ENCODE measurements at places on chromosomes 6 and 20.

GRCh38 chr6:26216886-26217713, 129.9 kb downstream of the HFE start:
- peak; percentile 97 for DNase-seq

GRCh38 chr20:36036688-36037087, 68.3 kb downstream of the CNBD2 start:
- DNase-seq, result no peak

- DNase-seq, result no peak
These were observed 69.9 kb upstream of the BTBD3 start for GRCh38 chr20:11847827-11848226.

- DNase-seq, result peak; percentile 49
These were observed 100.7 kb downstream of the NOL4L start for GRCh38 chr20:32484225-32484957.

DNA sequence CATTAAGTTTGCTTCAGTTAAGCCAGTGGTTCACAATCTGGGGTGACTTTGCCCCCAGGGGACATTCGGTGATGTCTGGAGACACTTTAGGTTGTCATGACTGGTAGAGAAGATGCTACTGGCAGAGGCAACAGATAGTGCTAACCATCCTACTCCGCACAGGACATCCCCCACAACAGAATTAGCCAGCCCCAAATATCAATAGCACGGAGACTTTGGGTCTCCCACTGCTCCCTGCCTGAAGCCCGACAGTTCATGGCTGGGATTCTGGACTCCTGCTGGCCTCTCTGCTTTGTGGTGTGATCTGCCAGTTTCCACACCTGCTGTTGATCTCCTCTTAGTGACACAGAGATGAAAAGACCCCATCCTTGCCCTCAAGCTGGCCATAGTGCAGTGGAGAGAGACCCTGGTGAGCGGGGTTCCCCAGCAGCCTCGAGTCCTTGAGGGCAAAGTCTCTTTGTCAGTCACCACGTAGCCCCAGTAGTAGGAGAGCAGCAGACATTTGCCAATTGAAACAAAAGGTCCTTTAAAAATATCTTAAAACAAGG, 24.7 kb upstream of the TTPAL start:
- no peak for DNase-seq

DNA sequence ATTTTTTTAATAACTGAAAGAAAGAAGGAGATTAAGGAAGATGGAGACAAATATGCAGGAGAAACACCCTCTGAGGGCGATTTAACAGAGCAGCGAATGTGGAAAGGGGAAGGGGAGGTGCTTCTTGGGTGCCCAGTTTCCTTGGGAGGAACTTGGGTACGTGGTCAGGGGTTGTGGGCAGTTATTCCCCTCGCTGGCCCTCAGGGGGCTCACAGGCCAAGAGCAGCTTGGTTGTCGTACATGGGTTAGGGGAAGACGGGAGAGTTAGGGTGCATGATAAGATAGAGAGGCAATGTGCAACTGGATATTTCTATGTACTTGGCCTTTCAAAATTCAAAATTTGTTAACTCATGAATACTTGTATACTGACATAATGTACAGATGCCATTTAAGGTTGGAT, 7.0 kb upstream of the TUBB2A start:
- DNase-seq, result no peak

Measured in RPMI8226 (cell line).